ENCODE measurements at places on chromosomes 6 and 20.

GRCh38 chr6:13252790-13253189, 75.5 kb downstream of the TBC1D7 start:
- DNase-seq, result no peak

GRCh38 chr6:144013486-144013909, 5.4 kb upstream of the PLAGL1 start:
- peak; percentile 75 for DNase-seq

DNA sequence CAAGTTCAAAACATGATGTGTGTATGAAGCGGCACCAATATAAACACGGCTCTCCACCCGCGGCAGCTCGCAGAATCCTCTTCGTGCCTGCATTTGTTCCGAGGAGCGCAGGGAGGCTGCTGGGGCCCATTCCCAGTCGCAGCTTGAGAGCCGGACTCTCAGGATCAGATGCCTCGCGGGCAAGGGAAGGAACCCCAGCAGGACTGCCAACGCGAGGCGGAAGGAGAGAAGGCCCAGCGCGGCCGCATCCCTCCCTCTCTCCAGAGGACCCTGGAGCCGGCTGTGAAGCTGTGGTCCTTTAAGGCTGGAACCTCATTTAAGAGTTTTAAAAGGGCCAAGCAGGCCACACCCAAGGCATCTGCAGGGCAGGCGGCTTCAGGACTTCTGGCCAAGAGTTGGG, 44.2 kb upstream of the ZBP1 start:
- DNase-seq, result no peak

GRCh38 chr6:133964052-133964451, 11.0 kb downstream of the TBPL1 start:
- DNase-seq, result no peak

DNA sequence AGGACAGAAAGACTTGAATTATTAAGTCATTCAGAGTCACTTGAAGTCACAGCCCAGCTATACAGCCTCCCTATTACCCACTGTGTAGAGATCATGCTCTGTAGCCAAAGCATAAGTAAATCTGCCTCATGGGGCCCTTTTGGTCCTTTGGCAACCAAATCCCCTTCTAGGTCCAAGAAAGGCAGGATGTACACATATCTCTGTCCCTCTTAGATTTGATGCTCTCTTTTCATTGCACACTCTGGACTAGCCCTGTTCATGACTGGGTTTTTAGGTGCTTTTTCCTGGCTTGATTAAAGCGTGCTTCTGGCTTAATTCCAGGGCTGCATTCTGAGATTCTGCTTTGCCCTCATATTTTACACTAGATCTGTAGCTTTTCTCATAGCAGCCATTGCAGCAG, 296.8 kb downstream of the TENT5A start:
- DNase-seq, result no peak

Data from pancreas (tissue), 10 donors.